ENCODE measurements at places on chromosomes 2 and 18.

DNA sequence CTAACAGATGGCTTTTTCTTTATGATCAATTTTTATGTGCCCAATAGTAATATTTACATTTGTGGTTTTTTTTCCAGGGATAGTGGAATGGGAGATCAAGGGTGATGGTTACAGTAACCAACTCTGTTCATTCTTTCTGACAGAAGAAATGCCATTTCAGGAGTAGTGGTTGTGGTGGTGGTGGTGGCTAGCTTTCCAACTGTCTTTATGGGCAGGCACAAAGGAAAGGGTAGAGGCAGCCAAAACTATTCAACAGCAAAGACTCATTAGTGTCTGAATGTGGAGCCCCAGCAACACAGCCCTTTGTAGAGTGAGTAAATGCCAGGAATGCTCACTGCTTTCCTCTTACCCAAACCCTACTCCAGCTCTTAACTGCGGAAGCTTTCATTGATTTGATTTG is 227.7 kb downstream of the RND3 start:
- DNase-seq, result no peak

DNA sequence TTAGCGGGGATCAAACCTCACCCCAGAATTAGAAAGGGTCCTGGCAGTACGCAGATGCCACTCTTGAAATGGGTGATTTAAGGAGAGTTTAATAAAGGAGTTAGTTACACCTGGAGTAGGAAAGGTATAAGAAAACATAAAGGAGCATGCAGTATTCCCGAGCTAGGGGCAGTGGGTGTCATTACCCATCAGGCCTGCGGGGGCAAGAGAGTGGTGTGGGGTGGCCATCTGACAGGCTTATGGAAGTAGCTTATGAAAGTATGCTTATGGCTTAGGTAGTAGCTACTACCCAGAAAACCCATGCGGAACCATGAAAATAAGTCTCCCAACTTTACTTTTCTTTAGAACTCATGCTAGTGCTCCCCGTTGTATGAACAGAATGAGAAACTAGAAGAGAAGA is 568.9 kb upstream of the ACVR2A start:
- no peak for DNase-seq

- DNase-seq, result no peak
Observed at GRCh38 chr2:42296226-42296625, 64.8 kb downstream of the COX7A2L start.

DNA sequence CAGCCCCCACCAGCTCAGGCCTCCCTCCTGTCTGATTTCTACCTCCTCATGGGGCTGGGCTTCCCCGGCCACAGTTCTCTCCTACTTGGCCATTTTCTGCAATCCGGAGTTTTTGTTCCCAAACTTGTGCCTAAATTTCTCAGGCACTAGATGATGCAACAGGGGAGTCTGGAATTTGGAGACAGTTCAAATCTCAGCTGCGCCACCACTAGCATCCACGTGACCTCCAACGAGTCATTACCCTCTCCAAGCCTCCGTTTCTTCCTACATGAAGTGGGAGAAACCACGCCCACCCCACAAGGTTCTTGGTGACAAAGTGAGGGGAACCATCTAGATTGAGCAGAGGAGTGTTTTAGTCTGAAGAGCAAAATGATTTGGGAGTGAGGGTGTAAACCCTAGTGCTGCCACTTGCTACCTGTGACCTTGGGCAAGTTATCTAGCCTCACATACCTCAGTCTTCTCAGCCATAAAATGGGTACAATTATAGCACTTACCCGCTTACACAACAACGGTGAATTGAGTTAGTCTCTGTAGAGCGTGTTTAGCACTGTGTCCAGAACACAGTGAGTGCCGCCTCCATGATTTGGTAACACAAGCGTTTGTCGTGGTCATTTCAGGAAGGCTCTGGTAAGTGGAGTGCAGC is 61.4 kb upstream of the ASAP2 start:
- no peak for DNase-seq

DNA sequence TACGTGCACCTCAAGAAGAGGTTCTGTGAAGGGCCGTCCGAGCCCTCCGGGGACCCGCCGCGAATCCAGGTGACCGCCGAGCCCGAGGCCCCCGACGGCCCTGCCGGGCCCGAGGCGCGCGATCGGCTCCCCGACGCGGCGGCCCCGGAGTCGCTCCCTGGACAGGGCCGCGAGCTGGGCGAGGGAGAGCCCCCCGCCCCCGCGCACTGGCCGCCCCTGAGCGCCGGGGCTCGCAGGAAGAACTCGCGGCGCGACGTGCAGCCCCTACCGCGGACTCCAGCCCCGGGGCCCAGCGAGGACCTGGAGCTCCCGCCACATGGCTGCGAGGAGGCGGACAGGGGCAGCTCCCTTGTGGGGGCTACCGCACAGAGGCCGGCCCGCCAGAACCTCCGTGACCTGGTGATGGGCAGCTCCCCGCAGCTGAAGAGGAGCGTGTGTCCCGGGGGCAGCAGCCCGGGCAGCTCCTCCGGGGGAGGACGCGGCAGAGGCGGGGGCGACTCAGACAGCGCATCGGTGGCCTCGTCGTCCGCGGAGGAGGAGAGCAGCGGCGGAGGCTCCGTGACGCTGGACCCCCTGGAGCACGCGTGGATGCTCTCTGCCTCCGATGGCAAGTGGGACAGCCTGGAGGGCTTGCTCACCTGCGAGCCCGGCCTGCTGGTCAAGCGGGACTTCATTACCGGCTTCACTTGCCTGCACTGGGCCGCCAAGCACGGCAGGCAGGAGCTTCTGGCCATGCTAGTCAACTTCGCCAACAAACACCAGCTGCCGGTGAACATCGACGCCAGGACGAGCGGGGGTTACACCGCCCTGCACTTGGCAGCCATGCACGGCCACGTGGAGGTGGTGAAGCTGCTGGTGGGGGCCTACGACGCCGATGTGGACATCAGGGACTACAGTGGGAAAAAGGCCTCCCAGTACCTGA is 812 bp downstream of the SOWAHC start:
- DNase-seq, result no peak

DNA sequence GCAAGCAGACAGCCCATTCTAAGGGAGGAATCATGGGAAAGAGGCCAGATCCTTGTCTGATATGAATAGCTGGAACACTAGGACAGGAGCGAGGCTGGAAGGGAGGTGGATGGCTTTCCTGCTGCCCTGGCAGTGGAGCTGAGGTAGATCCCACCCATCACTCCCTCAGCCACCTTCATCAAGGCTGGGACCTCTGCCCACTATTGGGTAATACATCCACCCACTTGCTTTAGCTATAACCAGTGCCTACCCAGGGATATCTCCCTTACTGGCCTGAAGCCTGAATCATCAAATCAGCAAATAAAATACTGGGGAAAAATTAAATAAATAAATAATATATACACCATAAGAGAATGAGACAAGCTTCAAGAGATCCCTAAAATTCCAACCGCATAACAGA is 183.2 kb upstream of the KYNU start:
- no peak for DNase-seq

DNA sequence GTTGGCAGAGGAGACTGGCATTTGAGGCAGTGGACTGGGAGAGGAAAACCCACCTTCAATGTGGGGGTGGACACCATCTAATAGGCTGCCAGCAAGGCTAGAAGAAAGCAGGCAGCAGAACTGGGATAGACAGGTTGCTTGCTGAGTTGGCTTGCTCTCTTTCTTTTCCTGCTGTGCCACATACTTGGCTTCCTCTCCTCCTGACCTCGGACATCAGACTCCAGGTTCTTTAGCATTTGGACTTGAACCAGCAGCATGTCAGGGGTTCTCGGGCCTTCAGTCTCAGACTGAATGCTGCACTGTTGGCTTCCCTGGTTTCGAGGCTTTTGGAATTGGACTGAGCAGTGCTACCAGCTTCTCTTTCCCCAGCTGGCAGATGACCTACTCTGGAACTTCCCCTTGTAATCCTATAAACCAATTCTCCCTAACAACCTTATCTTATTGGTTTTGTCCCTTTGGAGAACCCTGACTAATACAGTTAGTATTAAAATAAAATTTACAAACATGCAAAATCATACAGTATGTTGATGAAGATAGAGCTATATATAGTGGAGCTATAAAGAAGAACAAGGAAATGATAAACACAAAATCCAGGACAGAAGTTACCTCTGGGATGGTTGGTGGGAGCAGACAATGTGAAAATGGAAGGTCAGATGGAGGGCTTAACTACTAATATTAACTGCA is 15.9 kb downstream of the DSEL start:
- DNase-seq, result no peak

DNA sequence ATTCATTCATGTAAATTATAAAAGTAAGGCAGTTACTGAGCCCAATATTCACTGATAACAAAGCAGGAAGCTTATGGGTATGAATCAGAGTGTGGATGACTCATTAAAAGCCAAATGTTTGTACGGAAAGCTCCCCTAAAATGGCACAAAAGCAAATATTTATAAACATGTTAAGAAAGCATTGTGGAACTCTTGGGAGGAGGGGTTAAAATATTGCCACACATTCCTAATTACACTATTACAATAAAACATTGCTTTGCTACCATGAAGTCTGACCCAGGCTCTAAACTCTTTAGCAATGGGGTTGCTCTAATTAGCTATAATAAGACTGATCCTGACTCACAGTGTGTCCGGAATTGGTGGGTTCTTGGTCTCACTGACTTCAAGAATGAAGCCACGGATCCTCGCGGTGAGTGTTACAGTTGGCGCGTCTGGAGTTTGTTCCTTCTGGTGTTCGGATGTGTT is 110.9 kb downstream of the NAB1 start:
- DNase-seq, result no peak

DNA sequence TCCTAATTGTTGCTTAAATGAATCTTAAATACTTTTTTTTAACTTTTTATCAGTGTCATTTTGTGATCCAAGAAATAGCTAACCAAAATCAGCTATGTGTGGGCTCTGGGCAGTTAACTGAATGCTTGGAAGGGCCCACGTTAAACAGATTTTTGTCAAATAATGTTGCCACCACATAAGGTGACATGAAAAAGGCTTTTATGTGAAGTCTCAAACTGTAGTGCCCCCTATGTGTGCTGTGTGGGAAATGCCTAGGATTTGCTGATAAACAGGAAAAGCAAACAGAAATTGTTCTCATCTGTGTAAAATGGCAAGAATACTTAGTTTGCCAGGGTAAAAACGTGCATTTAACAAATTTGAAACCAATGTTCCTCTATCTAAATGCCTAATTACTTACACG is 242.2 kb downstream of the ZNF516 start:
- no peak for DNase-seq

DNA sequence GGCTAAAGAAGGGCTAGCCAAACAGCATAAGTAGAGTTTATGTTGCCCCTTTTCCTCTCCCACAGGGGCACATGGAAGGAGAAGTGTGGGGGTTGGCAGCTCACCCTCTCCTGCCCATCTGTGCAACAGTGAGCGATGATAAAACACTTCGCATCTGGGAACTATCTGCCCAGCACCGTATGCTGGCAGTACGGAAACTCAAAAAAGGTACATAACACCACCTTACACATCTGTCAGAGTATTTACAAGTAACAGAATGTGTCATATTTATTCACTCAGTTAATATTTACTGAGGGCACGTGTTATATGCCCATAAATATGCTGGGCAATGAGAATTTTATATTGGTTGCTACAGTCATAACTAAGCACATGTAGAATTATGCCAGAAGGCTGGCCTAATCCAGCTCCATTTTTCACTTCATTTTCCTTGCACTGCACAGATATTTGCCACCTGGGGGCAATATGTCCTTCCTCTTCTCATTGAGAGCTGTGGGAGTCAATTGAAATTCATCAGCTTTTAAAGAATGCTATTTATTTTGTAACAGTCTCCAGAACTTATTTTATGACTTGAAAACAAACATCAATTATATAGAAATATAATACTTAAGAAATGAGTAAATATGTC is 150.6 kb downstream of the RTN4 start:
- no peak for DNase-seq

DNA sequence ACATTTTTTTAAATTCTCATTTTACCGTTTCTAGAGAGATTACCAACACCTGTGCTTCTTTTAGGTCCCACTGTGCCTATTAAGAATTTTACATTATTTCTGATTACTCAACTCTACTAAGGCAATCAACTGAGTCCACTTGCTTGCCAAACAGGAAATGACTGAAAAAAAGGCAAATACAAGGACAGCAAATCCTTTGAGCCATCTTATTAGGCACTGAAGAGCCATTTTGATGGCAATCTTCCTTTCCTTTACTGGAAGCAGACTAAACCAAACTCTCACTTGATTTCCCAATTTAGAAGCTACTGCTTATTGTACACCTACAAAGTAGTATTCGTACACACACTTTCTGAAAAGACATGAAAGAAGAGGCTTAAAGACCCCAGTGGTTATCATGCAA is 121.4 kb upstream of the COL3A1 start:
- DNase-seq, result no peak

DNA sequence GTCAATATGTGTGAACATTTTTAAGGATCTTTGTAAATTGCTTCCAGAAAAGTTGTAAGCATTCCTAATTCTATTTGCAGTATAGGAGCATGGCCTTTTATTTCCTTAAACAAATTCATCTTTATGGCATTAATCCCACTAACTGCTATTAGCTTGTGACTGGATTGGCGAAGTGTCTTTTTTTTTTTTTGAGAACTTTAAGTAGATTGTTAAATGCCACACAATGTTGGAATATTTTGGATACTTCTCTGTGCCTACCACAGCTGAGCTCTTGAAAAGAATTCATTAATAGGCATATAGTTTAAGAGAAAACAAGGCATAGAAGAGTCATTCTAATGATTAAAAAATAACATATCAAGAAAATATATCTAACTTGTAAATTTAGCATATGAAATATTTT is 129.7 kb downstream of the LAMA3 start:
- no peak for DNase-seq

DNA sequence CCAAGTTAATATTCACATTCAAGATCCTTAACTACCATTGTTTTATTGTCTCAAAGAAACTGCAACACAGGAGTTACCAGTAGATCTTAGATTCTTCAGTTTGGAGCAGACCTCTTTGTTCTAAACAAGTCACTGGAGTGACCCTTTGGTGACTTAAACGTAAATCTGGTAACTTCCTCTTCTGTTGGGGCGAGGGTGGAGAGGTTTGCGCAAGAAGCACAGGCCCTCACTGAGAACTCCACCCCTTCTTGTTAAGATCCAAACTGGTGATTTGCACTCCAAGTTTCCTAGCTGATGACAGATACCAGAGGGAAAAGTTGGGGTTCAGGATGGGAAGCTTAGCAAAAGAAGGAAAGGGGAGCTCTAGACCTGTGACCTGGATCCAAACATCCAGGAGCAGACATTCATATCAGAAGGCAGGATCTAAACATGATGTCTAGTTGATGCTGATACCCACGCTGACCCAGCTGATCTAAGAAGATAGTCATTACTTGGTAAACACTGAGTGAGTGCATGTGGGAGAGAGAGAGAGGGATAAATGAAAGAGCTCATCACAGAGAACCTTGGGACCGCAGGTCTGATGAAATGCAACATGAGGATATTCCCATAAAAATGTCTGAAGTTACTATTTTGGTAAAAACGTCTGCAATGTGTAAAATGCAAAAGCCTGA is 256.0 kb downstream of the CDH20 start:
- no peak for DNase-seq

DNA sequence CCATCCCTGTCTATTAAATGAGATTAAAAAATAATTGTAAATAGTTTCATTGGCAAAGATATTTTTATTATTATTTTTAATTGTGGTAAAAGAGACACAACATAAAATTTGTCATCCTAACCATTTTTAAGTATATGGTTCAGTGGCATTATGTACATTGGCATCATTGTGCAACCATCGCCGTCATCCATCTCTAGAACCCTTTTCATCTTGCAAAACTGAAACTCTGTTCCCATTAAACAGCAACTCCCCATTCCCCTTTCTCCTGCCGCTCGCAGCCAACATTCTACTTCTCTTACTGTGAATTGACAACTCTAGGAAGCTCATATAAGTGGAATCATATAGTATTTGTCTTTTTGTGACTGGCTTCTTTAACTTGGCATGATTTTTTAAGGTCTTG is 25.3 kb downstream of the LAMA3 start:
- no peak for DNase-seq

- DNase-seq, result peak; percentile 40
Observed at GRCh38 chr18:48896875-48897511, 53.8 kb downstream of the SMAD7 start.

All from trophoblast cell (in vitro differentiated cells and primary cell).